ENCODE measurements at places on chromosomes 1 and 21.

GRCh38 chr1:54981466-54981865 is 1.0 kb downstream of the TMEM61 start:
- no peak for DNase-seq

DNA sequence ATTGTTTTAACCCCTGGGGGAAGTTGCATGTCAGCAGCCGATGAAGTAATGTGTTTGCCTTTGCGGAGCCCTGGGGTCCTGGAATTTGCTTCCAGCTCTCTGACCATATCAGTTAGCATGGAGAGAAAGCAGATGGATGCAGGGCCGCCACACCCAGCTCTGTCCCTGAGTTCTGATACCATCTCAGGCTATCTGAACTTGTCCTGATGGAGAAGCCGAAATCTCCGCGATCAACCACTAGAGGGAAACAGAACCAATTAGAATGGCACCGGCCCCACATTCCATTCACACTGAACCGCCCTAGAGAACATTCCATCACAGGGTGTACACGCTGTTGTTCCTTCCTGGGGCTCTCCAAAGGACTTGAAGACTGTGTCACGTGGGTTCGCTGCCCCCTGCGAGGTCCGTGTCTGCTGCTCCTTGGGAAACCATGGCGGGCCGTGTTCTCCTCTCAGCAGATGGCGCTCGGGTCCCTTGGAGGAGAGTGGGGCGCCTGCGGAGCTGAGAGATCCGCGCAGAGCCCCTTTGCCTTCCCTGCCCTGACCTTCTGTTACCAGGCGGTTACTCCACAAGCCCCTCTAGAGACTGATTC is 75.4 kb downstream of the ABCA4 start:
- DNase-seq, result peak; percentile 91

DNA sequence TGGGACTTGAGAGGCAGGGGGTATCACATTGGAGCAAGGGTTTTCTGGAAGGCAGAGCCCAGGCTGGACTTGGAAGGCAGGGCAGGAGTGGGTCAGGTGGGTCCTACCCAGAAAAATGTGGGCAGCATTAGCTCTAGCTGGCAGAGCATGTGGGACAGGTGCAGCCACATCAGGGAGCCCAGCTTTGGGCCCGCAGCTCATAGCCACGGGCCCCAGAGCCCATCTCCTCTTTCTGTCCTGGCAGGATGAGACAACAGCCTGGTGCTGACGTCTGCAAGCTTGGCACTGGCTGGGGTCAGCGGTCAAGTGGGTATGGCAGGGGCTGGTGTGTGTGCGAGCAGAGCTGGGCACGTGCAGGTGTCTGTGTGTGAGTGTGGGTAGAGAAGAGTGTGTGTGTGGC is 154.7 kb downstream of the GRIK3 start:
- DNase-seq, result no peak

- DNase-seq, result peak; percentile 57
Measured at GRCh38 chr1:8625981-8626898, 191.2 kb downstream of the RERE start.

DNA sequence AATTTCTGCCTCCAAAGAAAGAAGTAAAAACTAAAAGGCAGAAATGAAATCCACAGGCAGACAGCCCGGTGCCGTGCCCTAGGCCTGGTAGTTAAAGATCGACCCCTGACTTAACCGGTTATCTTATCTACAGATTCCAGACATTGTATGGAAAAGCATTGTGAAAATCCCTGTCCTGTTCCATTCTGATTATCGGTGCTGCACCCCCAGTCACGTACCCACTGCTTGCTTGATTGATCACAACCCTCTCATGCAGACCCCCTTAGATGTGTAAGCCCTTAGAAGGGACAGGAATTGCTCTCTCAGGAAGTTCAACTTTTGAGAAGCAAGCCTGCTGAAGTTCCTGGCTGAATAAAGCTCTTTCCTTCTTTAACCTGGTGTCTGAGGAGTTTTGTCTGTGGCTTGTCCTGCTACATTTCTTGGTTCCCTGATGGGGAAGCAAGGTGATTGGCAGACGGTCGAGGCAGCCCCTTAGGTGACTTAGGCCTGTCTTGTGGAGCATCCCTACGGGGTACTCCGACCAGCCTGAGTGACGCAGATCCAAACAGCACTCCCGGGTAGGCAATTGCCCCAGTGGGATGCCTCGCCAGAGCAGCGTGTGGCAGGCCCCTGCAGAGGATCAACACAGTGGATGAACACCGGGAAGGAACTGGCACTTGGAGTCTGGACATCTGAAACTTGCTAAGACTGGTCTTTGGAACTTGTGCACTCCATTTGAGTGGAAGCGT is 111.2 kb upstream of the PPM1J start:
- no peak for DNase-seq

GRCh38 chr1:179080866-179081686 is 794 bp upstream of the TOR3A start:
- no peak for DNase-seq

DNA sequence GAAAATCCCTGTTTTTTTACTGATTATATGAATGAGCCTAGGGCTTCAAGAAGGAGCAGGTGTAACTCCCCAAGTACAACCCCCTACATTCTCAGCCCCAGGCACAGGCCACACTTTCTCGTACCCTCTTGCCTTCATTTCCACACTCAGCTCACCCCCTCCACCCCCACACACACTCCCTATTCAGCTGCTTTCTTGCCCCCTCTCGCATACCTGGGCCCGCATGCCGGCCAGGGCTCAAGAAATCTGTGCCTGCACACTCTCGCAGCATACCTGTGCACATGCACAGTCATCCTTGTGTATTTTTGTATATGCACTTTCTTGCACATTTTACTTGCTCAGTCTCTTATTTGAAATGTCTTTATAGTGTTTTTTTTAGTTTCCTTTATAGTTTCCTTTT is 2.0 kb downstream of the PTPRF start:
- peak; percentile 66 for DNase-seq

DNA sequence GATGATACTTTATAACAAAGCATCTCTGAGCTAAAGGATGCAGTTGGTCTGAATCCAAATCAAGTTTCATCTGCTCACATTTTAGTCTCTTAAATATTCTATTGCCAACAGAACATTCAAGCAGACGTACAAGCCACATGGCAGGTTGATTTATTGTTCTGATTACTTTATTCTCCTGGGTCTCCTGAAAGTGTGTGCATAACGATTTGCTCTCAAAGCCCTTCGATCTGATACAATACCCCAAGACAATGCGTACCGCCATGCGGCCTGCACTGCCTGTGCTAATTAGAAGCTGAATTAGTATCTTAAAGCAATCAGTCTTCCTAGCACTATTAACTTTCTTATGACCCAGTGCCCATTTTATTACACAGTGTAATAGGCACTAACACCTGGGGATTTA is 56.9 kb downstream of the FHAD1 start:
- DNase-seq, result no peak

- no peak for DNase-seq
Measured at GRCh38 chr1:197677752-197678295, 97.5 kb downstream of the DENND1B start.

DNA sequence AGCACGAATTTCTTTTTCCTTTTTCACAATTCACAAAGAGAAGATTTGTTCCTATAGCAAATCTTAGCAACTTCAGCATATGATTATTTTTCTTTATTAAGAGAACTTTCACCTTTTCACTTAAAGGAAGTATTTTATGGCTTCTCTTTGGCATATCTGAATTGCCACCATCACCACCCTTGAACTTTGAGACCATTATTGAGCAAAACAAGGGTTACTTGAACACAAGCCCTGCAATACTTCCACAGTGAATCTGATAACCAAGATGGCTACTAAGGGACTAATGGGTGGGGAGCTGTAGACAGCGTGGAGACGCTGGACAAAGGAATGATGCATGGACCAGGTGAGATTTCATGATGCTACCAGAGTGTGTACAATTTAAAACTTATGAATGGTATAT is 815.0 kb downstream of the LRRIQ3 start:
- DNase-seq, result no peak

- DNase-seq, result no peak
Measured at GRCh38 chr1:227938911-227939790, 8.6 kb downstream of the WNT9A start.

DNA sequence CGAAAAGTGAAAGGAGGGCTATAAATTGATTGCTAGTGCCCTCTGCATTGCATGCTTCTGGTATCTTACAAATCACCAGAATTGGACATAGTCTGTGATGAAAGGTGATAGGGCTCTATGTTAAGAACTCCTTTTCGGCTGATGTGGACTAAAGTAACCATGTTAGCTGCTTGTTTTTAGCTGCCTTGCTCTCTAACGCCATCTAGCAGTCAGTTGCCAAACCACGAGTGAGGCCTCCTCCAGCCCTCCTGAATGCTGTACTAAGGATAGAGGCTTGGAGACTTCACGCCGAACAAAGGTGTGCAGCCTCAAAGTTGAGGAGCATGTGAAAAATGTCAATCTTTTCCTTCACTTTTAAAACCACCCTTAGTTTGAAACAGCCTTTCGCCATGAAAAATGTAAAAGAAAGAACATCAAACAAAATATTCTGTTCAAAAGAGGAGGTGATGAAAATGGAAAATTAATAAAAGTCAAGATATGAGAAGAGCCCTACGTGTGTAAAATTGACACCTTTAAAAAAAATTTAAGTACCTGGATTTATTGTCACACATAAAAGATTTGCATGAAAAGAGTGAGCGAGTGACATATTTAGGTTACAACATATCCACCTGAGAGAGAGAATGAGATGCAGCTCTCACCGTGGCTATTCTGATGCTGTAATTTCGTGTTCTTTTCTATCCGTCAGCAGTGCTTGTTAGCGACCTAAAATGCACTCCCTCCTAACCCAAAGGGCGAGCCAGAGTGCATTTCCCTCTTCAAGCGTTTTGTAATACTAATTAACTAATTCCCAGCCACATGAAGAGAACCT is 8.1 kb downstream of the LRRC53 start:
- peak; percentile 57 for DNase-seq

DNA sequence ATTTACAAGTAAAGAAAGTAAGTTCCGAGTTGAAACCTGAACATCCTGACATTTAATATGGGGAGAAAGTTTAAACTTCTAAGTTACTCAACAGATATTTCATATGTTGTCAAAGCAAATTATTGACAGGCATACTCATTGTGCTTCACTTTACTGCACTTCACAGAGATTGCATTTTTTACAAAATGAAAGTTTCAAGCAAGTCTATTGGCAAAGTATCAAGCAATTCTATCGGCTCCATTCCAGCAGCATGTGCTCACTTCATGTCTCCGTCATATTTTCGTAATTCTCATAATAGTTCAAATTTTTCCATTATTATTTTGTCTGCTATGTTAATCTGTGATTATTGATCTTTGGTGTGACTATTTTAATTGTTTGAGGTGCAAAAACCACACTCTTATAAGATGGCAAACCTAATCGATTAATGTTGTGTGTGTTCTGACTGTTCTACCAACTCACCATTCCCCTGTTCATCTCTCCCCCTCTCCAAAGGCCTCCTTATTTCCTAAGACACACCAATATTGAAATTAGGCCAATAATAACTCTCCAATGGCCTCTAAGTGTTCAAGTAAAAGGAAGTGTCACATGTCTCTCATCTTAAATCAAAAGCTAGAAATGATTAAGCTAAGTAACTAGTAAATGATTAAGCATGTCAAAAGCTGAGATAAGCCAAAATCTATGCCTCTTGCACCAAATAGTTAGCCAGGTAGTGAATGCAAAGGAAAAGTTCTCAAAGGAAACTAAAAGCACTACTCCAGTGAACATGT is 68.2 kb upstream of the BCL9 start:
- no peak for DNase-seq

DNA sequence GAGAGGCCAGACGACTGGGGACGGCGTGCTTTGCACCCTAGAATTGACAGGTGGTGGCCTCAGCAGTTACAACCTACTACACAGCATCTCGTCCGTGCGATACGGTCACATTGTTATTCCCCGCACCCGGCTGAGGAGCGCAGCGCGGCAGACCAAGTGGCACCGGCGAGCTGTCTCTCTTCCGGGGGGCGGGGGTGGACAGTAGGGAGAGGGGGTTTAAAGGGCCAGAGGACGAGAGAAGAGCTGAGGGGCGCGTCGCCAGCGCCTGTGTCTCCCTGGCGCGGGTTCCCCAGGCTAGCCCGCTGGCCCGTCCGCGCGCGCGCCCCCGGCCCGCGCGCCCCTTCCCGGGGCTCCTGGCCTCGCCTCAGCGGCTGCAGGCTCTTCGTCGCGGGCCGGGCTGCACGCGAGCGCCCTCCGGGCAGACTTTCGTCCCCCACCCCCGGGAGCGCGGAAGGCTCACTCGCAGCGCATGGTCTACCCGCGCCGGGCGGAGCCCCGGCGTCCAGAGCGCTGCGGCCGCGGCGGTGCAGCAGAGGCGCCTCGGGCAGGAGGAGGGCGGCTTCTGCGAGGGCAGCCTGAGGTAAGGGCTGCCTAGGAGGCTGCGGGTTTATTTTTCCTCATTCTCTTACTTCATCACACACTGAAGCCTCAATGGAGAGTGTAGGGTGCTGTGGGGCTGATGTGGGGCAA is at the start of gene PDE4B:
TSS of gene PDE4B (plus strand) at position 227 of the 690 bp plus-strand sequence.
- DNase-seq, result peak; percentile 2

DNA sequence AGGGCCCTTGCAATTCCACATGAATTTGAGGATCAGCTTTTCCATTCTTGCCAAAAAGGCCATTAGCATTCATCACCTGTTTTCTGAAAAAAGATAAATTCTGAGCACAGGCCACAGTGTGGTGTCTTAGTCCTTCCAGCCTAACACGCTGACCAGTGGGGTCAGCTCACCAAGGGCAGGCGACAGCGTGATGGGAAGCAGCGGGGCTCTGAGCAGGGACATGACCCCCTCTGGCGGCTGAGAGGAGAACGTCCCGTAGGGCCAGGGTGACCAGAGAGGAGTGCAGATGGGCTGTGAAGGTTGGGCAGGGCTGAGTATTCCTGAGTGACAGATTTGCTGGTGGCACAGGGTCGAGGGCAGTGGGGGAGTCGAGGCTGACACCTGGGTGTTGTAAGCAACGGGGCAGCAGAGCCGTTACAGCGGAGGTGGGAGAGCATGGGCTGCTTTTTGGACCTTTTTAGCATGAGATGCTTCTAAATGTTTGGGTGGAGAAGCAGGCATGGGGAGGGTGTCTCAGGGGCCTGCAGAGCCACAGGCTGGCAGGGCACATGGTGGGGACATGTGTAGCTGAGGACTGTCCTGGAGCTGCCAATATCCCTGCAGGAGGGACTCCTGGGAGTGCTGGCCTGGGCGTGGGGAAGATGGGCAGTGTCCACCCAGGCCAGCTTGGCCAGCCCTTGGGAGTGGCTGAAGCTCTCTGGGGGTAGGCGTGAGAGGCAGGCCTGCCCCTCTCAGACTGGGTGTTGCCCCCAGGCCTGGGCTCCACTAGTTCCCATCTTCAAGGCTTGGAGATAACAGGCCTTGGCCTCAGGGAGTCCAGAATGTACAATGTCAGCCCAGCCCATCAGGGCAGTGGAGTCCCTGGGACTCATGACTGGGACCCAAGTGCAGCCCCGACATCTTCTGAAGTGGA is 8.6 kb upstream of the CALML6 start:
- DNase-seq, result peak; percentile 85

DNA sequence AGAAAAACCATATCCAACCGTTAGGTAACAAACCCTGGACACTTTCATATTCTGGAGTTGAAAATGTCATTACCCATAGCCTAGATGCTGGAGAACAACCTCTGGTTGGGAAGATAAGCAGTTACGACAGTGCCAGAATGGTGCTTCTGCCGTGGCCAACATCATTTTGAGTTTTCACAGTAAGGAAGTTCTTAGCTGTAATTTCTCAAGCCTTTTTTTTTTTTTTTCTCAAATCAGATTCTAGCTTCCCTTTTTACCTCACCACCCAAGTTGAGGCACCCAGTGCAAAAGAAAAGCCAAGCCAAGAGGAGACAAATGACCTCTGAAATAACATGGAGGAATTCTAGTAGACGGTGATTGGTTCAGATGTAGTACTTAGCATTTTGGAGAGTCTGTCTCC is 21.8 kb downstream of the PPT1 start:
- no peak for DNase-seq

- no peak for DNase-seq
Measured at GRCh38 chr1:167770127-167770526, 48.3 kb downstream of the MPZL1 start.

- DNase-seq, result no peak
Measured at GRCh38 chr21:44886113-44887075, 12.9 kb upstream of the PTTG1IP start.

Data from trophoblast cell (in vitro differentiated cells and primary cell).